Fibroblast of lung (primary cell): ENCODE measurements at places on chromosomes 1 and 21. TPM values are rescaled to one million over a fixed set of nuclear protein-coding genes. Genes with fewer than 3 reads are reported as not detected.

The RHD gene
- polyA plus RNA-seq, result not detected in 2 replicates

The CFHR5 gene
- polyA plus RNA-seq, result not detected in 2 replicates

The CFAP141 gene
- polyA plus RNA-seq, result not detected in 2 replicates

The SPATA45 gene
- polyA plus RNA-seq, result 0.44 TPM in 1 of 2 replicates, not detected in the other

The ANGPTL3 gene
- polyA plus RNA-seq, result not detected in 2 replicates

The CD5L gene
- not detected in 2 replicates for polyA plus RNA-seq

The KIAA1614 gene
- 2.0 and 3.0 TPM in 2 replicates for polyA plus RNA-seq

The CELA2B gene
- polyA plus RNA-seq, result not detected in 2 replicates

The C1orf226 gene
- 0.06 and 0.10 TPM in 2 replicates for polyA plus RNA-seq

The TCHHL1 gene
- polyA plus RNA-seq, result not detected in 2 replicates

The PTGFR gene
- 4.1 TPM in 2 replicates for polyA plus RNA-seq

The GPR3 gene
- polyA plus RNA-seq, result 0.82 and 2.1 TPM in 2 replicates

The ECM1 gene
- polyA plus RNA-seq, result 108 and 137 TPM in 2 replicates

The PLD5 gene
- polyA plus RNA-seq, result 0.02 and 0.10 TPM in 2 replicates

The SPRR2E gene
- polyA plus RNA-seq, result not detected in 2 replicates

The GPA33 gene
- not detected in 2 replicates for polyA plus RNA-seq

The PKN2 gene
- 26.8 and 29.9 TPM in 2 replicates for polyA plus RNA-seq

The JAM2 gene
- 1.4 and 2.3 TPM in 2 replicates for polyA plus RNA-seq

The BGLAP gene
- polyA plus RNA-seq, result 0.12 and 0.34 TPM in 2 replicates

The PLCH2 gene
- polyA plus RNA-seq, result 0.02 and 0.10 TPM in 2 replicates

The E2F2 gene
- polyA plus RNA-seq, result 0.26 and 0.85 TPM in 2 replicates

The SPAG17 gene
- polyA plus RNA-seq, result 0.01 TPM in 1 of 2 replicates, not detected in the other

The TGFB2 gene
- 7.1 and 29.1 TPM in 2 replicates for polyA plus RNA-seq

The PLA2G2C gene
- not detected in 2 replicates for polyA plus RNA-seq

The AGO4 gene
- polyA plus RNA-seq, result 6.3 and 10.2 TPM in 2 replicates

The NCMAP gene
- not detected in 2 replicates for polyA plus RNA-seq

The ESPN gene
- polyA plus RNA-seq, result not detected in 2 replicates

The RUNX3 gene
- polyA plus RNA-seq, result 0.48 and 1.8 TPM in 2 replicates

The ZNF648 gene
- polyA plus RNA-seq, result not detected in 2 replicates
